BE2C (cell line): ENCODE measurements at places on chromosomes 16 and 17.

- no peak for DNase-seq
Measured at GRCh38 chr17:73643852-73644144, 447 bp downstream of the SDK2 start.

DNA sequence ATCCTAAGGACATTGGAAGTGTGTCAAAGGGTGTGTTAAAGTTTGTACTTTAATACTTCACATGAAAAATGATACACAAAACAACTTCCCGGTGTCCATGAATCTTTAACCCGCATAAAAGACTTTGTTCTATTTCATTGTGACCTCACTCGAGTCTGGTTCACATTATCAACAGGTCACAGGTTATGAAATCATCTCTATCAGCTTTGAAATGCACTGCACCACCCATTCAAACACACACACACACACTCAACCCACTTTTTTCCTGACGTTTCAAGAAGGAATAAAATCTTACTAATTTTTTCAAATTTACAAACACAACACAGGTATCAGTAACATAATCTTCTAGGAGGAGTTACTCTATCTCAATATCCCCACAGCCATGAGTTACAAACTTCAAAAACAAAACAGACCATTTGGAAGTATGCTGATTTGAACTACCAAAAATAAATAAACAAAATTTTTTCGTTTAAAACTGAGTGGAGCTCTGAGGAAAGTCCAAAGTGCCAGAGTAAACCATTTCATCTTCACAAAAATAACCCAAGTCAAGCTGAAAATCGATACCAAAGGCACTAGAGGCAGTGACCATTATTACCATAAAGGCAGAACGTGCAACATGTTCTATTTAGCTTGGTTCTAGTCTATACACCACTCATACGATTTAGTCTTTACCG lies 2.7 kb downstream of the ACOX1 start:
- no peak for DNase-seq

DNA sequence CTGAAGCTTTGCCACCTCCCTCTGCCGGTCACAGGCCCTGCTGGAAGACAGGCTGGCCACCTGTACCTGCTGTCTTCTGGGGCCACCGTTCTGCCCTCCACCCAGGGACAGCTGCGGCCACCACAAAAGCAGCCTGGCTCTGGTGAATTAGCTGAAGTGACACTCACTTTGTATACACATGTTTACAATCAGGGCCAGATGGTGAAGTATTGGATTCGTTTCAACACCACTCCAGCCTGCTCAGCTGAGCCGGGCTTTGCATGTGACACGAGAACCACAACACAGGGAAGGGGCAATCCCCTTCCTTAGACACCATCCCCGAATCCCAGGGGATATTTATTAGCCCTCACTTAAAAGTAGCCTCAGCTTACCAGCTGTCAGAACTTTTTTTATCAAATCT lies 191.5 kb upstream of the RPL38 start:
- DNase-seq: peak; percentile 80

DNA sequence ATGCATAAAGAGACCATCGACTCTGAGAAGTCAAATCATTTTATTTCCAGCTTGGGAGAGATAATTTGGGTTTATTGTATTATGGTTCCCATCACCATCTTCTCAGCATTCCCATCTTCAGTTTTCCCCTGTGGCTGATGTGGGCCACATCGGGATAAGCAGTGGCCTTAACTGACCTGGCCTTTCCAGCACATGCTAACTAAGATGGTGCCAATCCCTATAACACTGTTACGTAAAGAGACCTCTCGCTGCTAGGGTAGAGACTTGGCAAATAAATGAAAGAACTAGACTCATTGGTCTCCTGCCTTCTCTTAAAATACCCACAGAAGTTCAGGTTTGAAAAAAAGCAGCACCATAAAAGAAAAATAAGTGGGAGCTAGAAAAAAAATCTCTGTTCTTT lies 49.4 kb downstream of the VPS35L start:
- DNase-seq: no peak

DNA sequence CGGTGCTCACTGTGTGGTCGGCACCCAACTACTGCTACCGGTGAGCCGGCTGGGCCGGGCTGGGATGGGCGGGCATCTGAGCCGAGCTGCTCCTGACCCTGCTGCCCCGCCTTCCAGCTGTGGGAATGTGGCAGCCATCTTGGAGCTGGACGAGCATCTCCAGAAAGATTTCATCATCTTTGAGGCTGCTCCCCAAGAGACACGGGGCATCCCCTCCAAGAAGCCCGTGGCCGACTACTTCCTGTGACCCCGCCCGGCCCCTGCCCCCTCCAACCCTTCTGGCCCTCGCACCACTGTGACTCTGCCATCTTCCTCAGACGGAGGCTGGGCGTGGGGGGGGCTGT lies 6.9 kb downstream of the TBX6 start:
- DNase-seq: no peak

GRCh38 chr17:82232876-82233785 lies 4.3 kb downstream of the SLC16A3 start:
- no peak for DNase-seq

DNA sequence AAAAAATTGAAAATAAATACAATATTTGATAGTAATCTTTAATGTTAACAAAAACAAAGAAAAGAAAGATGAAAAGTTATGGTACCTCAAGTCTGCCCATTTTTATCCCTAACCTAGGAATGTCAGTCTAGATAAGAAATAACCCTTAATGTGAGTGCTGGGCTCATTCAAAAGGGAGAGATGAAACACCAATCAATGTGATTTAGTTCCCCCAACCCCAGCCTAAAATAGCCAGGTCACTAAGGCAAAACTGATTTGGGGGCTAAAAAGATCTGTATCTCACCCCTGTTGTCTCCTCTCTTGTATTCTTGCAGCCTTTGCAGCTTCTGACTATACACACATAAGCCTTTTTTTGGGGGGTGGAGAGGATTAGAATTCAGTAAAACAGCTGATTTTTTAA lies 3.2 kb upstream of the IGF2BP1 start:
- no peak for DNase-seq

DNA sequence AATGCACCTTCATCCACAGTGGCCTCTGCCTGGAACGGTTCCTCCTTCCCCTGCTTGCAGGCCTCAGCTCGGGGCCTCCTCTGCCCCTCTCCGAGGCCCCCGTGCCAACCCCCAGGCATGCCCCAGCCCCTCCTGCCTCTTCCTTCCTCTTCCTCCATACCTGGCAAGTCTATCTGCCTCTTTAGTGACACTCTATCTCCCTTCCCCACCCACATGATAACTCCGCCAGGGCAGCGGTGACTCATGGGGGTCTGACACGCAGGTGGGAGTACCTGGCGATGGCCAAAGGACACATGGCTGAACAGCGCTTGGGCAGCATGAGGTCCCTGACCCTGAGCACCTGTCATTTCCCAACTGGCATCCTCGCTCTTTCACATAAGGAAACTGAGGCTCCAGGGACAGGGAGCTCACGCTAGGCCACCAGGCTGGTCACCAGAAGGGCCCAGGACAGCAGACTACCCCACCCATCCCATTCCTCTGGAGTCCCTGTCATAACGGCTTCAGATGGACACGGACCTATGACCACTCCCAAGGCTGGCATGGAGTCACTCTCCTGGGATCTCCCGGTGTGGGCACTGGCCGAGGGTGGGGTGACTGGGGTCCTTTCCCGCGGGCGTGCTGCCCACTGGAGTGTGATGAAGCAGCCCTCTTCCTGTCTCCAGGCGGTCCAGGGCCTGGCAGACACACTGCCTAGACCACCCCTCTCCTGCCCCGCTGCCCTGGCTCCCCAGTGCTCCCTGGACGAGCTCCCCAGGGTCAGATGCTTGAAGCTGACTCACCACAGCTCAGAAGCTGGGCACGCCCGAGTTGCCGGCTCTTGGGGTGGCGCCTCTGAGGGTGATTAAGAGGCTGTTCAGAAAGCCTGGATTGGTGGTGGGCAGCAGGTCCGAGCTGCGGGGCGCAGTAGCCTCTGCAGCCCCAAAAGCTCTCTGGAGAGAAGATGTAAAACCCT lies 100.6 kb downstream of the ENGASE start:
- no peak for DNase-seq

DNA sequence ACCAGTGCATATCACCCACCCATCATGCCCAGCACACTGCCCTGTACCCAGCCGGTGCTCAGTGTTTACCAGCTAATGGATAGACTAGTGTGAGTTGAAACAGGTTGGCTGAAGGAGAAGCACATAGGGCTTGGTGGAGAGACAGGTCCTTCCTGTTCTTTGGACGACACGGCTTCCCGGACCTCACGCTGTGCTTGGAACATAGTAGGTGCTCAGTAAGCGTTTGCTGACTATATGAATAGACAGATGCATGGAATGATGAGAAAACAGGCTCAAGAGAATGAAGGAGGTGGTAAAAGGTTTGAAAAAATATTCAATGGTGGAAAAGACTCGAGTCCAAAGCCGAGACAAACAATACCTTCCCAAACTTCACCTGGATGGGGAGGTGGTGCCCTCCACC lies 6.8 kb upstream of the FADS6 start:
- DNase-seq: no peak

DNA sequence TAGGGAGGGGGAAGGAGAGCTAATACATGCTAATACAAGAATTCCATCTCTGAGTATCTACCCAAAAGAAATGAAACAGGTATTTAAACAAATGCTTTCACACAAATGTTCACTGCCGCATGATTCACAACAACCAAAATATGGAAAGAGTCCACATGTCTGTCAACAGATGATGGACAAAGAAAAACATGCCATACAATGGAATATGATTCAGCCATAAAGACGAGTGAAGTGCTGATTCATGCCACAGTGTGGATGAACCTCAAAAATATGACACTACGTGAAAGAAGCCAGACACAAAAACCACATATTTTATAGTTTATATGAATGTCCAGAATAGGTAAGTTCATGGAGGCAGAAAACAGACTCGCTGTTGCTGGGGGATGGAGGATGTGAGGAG lies 321.4 kb downstream of the FOXL1 start:
- no peak for DNase-seq

- peak; percentile 69 for DNase-seq
Measured at GRCh38 chr16:16127469-16128116, 95.7 kb downstream of the ABCC6 start.

- DNase-seq: no peak
Measured at GRCh38 chr16:69741519-69741918, 13.2 kb downstream of the NOB1 start.

- peak; percentile 28 for DNase-seq
Measured at GRCh38 chr17:82317394-82318168, at the start of gene CD7. CD7 (minus strand) TSS chr17:82317608; CDS start chr17:82317495, 113 bp downstream.
